Ascending aorta (tissue), 2 donors: ENCODE measurements at places on chromosomes 2 and 18.

- H3K27ac ChIP-seq: no peak overlapping the region
- H3K27me3 ChIP-seq: no peaks in the 10 kb centered on the region
- H3K36me3 ChIP-seq: no peaks in the 10 kb centered on the region
- no peak for DNase-seq
Measured at GRCh38 chr2:126883666-126884040, 15.0 kb upstream of the TEX51 start.

GRCh38 chr2:241282555-241282954, 32.9 kb downstream of the HDLBP start:
- no peak overlapping the region for H3K27ac ChIP-seq
- H3K36me3 ChIP-seq: peaks cover 5% of the 10 kb centered on the region
- H3K4me3 ChIP-seq: no peak overlapping the region
- no peaks in the 10 kb centered on the region for H3K27me3 ChIP-seq
- no peak for DNase-seq

- H3K27me3 ChIP-seq: no peaks in the 10 kb centered on the region
- no peaks in the 10 kb centered on the region for H3K36me3 ChIP-seq
- DNase-seq: no peak
- H3K4me1 ChIP-seq: no peaks in the 10 kb centered on the region
- no peak overlapping the region for H3K4me3 ChIP-seq
Measured at GRCh38 chr18:32899819-32900218, 127.0 kb upstream of the KLHL14 start.

DNA sequence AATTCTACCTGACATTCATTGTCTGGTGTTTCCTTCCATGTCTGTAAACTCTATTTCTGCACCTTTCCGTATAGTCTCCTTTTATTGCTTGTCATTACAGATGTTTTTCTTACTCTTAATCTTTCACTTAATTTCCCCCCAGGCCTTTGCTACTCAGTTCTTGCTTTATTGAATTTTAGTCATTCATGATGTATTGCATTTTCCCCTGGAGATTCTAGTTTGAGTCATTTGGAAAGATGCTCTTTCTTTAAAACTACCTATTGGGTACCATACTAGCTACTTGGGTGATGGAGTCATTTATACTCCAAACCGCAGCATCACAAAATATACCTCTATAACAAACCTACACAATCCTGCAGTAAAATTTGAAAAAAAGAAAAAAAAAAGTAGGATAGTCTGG, 27.2 kb upstream of the LPIN2 start:
- H3K27me3 ChIP-seq: no peaks in the 10 kb centered on the region
- no peak overlapping the region for H3K4me3 ChIP-seq
- H3K36me3 ChIP-seq: no peaks in the 10 kb centered on the region
- H3K27ac ChIP-seq: no peak overlapping the region
- no peak for DNase-seq
- peaks cover 3% of the 10 kb centered on the region for H3K4me1 ChIP-seq

GRCh38 chr2:3911882-3912455, 208.6 kb downstream of the DCDC2C start:
- H3K4me1 ChIP-seq: no peaks in the 10 kb centered on the region
- no peak overlapping the region for H3K4me3 ChIP-seq
- no peaks in the 10 kb centered on the region for H3K36me3 ChIP-seq
- no peak overlapping the region for H3K27ac ChIP-seq
- no peak for DNase-seq

DNA sequence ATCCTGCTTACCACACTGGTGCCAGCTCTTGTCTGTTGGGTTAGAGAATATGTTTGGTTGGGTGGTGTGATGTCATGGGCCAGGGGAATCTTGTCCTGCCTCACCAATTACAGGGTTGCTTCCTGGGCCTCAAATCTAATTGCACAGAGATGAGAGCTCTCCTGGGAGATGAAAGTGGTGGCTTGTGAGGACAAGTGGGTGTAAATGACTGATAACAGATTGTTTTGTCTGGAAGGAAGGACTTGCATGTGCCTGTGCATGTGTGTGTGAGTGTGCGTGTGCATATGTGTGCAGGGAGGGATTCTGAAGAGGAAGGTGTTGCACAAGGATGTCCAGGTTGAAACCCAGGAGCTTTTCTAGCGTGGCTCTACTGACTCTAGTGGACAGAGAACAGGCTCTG, 271.9 kb downstream of the LOXHD1 start:
- H3K27ac ChIP-seq: no peak overlapping the region
- no peaks in the 10 kb centered on the region for H3K27me3 ChIP-seq

DNA sequence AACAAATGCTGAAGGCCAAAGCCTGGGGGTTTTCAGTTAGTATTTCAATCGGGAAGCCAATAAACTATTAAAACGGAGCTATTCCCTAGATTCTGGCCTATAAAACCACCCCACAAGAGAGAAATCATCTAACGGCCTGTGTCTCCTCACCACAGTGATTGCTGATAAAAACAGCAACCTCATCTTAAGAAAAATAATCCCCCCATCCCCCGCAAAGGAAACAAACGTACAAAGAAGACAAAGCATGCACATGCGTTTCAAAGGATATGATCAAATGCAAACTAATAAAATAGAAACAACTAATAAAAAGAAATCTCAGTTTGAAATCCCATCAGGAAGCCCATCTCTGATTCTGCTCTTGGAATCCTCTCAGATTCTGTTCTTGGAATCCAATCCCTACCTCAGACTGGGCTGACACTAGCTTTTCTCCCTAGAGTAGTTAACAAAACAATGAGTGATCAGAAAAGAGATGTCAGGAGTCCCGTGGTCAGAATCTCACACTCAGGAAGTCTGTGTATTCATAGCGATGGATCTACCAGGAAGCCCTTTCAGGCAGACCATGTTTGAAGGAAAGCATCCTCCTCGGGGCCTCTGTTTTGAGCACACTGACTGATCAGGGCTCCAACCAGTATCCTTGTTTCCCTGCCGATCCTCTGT, 150.7 kb downstream of the THADA start:
- no peaks in the 10 kb centered on the region for H3K36me3 ChIP-seq
- DNase-seq: no peak
- H3K27me3 ChIP-seq: no peaks in the 10 kb centered on the region
- no peak overlapping the region for H3K27ac ChIP-seq

GRCh38 chr18:80126797-80127196, 17.7 kb downstream of the ADNP2 start:
- no peaks in the 10 kb centered on the region for H3K27me3 ChIP-seq
- no peaks in the 10 kb centered on the region for H3K36me3 ChIP-seq
- H3K4me1 ChIP-seq: no peaks in the 10 kb centered on the region
- no peak overlapping the region for H3K27ac ChIP-seq

- H3K36me3 ChIP-seq: no peaks in the 10 kb centered on the region
- H3K27me3 ChIP-seq: no peaks in the 10 kb centered on the region
- no peak overlapping the region for H3K27ac ChIP-seq
- no peaks in the 10 kb centered on the region for H3K4me1 ChIP-seq
- no peak overlapping the region for H3K4me3 ChIP-seq
Measured at GRCh38 chr2:209976698-209977385, 25.6 kb upstream of the RPE start.

DNA sequence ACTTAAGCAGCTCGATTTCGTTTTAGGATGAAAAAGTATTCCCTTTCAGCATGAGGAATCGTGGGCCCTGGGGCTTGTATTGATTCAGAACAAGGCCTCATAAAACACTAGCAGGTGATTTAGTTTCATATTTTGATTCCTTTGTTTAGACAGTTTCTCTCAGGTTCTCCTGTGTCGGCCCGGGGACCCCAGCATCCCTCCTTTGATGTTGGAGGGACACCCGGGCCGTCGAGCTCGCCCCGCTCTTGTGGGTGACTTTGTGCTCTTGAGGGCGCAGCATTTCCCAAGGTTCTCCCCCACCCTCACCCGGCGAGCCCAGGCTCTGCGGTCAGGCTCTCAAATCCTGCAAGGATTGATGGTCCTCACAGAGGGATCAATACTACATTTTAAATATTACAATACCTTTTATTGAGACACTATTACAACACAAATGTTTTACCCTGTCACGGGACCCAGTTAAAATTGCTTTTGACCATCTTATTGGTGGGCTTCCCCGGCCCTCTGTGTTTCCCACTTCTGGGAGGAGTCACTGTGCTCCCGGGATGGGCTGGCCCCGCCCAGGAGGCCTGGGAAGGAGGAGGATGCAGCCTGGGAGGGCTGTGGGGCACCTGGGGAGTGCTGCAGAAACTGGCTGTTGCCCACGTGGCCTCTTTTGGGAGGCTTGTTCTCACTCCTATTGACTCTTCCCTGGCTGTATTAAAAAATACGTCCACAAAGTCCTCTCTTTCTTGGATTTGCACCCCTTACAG, 222.6 kb downstream of the INSIG2 start:
- DNase-seq: no peak
- no peaks in the 10 kb centered on the region for H3K36me3 ChIP-seq
- no peaks in the 10 kb centered on the region for H3K4me1 ChIP-seq

- H3K27ac ChIP-seq: no peak overlapping the region
- H3K4me1 ChIP-seq: no peaks in the 10 kb centered on the region
- no peak overlapping the region for H3K4me3 ChIP-seq
- no peaks in the 10 kb centered on the region for H3K27me3 ChIP-seq
Measured at GRCh38 chr2:121919803-121920202, 164.4 kb downstream of the TSN start.

- no peaks in the 10 kb centered on the region for H3K36me3 ChIP-seq
- no peak overlapping the region for H3K4me3 ChIP-seq
- peaks cover 13% of the 10 kb centered on the region for H3K4me1 ChIP-seq
- DNase-seq: peak; percentile 61
- peak overlapping the region; percentile 96 for H3K27ac ChIP-seq
Measured at GRCh38 chr2:239227661-239228371, 173.0 kb downstream of the HDAC4 start.
